HuH-7.5 (cell line): ENCODE measurements at places on chromosomes 6 and 20.
A peak's percentile ranks its signal among the peaks of the same experiment; 100 is the strongest.

DNA sequence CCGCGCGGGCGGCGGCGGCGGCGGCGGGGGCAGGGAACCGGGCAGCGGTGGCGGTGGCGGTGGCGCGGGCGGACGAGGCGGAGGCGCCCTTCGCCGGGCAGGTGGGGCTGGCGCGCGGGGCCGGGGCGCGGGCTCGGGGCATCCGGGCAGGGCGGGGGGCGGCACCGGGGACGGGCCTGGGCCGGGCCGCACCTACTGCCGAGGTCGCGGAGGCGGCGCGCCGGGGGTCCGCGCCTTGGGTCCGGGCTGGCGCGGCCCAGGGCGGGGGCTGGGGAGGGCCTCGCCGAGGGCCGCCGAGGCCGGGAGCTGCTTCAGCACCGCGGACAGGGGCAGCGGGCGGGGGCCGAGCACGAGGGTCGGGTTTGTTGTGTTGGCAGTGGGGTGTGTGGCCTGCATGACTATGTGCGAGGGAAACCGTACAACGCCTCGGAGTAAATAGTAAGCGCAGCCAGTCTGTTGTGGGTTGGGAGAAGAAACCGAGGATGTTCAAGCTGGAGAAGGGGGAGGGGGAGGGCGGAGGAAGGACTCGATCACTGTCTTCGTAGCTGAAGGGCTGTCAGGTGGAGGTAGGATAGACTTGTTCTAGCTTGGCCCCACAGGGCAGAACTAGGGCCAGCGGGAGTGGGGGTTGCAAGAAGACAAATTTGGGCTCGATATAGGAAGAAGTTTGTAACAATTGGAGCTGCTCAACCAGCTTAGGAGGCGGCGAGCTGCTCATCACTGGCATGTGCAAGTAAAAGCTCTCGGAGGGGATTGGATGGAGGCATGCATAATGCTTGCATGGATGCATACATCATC, 593 bp downstream of the MMP24 start:
- DNase-seq = peak; percentile 84

DNA sequence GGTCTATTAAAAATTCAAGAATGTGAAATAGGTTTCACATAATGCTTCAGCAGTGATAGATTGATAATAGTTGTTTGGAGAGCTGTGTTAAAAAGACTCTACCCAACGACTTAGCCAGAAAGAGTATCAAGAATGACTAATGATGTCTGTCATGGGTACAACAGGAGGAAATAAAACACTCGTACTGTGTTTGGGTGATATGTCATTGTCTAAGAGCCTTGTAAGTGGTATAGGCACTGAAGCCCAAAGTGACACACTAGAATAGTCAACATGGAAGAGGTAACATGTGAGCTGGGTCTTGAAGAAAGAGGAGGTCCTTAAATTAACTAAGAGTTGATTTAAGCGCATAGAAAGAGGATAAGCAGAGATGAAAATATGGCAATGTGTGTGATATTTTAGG, 471.8 kb upstream of the MAN1A1 start:
- DNase-seq = no peak

DNA sequence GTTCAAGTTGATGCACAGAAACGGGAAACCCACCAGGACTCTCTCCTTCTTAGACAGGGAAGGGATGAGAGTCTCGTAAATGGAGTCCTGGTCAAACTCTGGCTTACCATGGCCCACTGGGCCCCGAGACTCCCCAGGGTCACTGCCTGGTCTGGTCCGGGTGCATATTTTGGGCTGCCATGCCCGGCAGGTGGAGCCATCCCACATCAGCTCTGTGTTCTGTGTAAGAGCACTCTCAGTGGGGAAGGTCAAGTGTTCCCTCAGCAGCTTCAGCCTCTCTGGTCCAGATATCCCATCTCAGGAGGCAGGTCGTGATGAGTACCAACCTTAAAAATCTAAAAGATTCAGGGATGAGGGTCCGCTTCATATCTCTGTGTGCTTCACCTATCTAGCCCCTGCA, 138.8 kb downstream of the EDN3 start:
- DNase-seq = peak; percentile 24

DNA sequence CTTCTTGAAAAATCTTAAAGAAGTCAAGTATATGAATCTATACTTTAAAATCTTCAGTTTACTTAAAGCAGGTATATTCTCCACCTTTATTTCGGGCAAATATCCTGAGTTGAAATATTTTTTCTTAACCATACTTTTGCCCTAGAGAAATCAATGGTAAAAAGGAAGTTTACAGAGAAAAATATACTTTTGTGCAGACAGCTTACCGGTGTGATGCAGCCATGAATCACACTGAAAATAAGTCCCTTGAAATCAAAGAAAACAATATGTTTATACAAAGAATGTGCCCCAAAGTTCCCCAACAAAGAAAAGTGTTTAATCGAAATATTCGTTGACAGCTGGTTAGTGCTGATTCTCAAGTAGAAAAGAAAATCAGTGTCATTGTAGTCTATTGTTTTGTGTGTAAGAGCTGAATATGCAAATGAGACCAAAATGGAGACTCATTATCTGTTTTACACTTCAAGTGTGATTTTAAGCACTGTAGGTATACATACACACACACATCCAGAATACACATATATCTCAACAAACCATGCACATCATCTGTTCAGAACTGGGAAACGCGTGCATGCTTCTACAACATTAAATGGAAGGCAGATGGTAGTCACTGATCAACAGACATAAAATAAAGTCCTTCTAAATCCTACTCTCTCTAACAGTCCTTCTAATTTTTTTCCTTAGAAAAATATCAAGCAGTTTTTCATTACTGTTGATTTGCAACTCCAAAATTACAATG, 73.3 kb downstream of the BTBD9 start:
- DNase-seq = no peak

- DNase-seq = no peak
Measured at GRCh38 chr6:136527831-136528230, 22.4 kb downstream of the MAP7 start.
